Psoas muscle (tissue), 8 donors: ENCODE measurements at places on chromosomes 5 and 9. TPM values are rescaled to one million over a fixed set of nuclear protein-coding genes. Genes with fewer than 3 reads are reported as not detected.

FOXI1 gene
- not detected for polyA plus RNA-seq

UBAP2 gene
- 18.7 TPM for polyA plus RNA-seq

SPRY4 gene
- 8.0 TPM for polyA plus RNA-seq

LRRC19 gene
- polyA plus RNA-seq, result 0.01 TPM

FAM78A gene
- polyA plus RNA-seq, result 4.3 TPM

SMIM33 gene
- polyA plus RNA-seq, result not detected

MYOZ3 gene
- polyA plus RNA-seq, result 14.5 TPM

TAF11L10 gene
- polyA plus RNA-seq, result not detected

CCDC183 gene
- polyA plus RNA-seq, result 0.03 TPM

PCDHGC4 gene
- polyA plus RNA-seq, result 0.06 TPM

AK8 gene
- not detected for polyA plus RNA-seq

PRSS3 gene
- polyA plus RNA-seq, result 0.05 TPM

EGFL7 gene
- 34.7 TPM for polyA plus RNA-seq

GHR gene
- 12.4 TPM for polyA plus RNA-seq

BARHL1 gene
- polyA plus RNA-seq, result not detected

CAMK4 gene
- polyA plus RNA-seq, result 1.00 TPM

ZCCHC9 gene
- 16.3 TPM for polyA plus RNA-seq

SOX30 gene
- polyA plus RNA-seq, result not detected

LCN9 gene
- not detected for polyA plus RNA-seq

GBA2 gene
- 47.0 TPM for polyA plus RNA-seq

TAF1L gene
- polyA plus RNA-seq, result under 0.01 TPM

GRIN3A gene
- not detected for polyA plus RNA-seq

WNT8A gene
- polyA plus RNA-seq, result not detected

SET gene
- 244 TPM for polyA plus RNA-seq

TRIP13 gene
- polyA plus RNA-seq, result 0.44 TPM

PRRX2 gene
- 0.52 TPM for polyA plus RNA-seq

DDX4 gene
- not detected for polyA plus RNA-seq

ZNF879 gene
- 2.9 TPM for polyA plus RNA-seq

SPATA31D3 gene
- not detected for polyA plus RNA-seq

SOHLH1 gene
- polyA plus RNA-seq, result not detected

PCDHB8 gene
- 0.04 TPM for polyA plus RNA-seq

RGS3 gene
- 7.1 TPM for polyA plus RNA-seq

IGIP gene
- 3.6 TPM for polyA plus RNA-seq

ACSL6 gene
- 0.12 TPM for polyA plus RNA-seq
